IPS DF 19.7 (cell line): ENCODE measurements at places on chromosomes 12 and 14.

DNA sequence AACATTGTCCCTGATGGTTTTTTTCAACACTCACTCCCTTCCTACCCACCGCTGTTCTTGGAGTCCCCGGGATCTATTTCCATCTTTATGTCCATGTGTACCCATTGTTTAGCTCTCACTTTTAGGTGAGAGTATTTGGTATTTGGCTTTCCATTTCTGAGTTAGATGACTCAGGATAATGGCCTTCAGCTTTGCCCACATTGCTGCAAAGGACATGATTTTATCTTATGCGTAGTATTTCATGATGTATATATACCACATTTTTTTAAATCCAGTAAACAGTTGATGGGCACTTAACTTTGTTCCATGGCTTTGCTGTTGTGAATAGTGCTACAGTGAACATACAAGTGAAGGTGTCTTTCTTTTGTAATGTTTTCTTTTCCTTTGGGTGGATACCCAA is 123.5 kb upstream of the KITLG start:
- no peak for DNase-seq

GRCh38 chr14:104335611-104336010 is 197.2 kb downstream of the KIF26A start:
- no peak for DNase-seq

DNA sequence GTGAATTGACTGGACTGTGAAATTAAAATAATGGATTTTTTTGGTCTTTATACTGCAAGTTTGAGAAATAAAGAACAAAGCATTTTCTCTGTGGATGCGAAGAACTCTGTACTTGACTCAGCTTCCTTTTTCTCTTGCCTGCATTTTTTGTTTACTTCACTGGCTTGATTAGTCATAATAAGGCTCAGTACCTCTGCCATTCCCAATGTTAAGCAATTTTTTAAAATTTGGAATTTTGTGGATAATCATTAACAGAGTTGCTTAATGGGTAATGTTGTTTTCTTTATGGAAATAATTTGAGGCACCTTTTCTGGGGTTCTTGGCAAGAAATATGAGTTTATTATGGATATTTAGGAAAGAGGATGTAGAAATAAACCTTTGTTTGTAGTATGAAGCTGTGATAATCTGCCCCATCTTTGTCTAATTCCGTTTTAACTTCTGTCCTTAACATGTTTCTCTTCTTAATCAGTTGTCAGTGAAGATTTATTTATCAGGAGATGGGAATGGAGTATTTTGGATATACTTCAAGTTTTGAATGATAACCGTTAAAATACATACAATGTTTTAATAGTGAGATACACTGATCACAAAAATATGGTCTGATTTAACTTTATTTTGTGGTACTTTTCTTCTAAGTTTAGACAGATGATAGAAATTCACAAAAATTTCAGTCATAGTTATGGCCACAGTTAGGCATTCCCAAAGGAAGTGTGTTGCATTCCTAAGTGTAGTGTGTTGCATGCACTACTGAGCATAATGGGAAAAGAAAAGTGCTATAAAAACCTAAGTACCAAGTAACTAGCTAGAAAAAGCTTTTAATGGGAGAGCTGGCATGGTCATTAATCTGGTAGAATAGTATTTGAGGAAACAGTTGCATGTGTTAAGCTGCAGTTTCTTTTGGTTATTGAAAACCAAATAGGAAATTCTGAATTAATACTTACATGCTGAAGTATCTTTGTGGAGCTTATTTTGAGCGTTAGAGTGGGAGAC is 27.7 kb downstream of the WNK1 start:
- no peak for DNase-seq

DNA sequence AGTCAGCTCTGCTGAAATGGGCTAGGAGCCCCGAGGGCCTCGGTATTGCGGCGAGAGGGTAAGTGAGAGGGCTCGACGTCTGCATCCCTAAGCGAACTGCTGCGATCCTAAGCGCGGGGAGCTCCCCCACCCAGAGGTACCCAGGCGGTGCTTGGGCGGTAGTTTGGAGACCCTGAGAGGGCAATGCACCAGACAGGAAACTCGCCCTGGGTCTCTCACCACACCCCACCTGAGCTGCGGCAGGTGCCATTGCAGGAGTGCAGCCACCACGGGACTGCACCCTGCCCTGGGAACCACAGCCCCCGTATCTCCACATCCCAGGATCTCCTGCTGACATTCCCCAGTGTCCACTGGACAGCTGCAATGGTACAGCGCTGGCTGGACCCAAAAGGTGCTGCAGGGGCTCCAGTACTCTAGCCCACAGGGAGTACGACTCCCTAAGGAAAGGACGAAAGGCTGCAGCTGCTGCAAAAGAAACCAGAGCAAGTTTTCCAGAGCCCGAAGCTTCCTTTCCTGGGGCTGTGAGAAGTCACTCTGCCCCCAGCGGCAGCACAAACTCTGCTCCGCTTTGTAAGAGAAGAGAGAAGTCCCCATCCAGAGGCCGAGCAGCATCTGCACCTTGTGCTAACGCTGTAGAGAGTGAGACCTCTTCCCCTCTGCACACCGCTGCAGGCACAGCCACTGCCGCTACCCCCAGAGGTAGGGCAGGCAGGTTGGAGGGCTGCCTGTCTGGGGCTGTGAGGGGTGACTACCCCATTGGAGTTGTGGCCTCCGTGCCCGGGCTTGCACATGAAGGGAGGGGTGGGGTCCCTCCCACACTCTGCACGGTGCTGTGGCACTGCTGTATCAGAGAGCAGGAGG is 31.1 kb upstream of the MON2 start:
- DNase-seq, result peak; percentile 57

- DNase-seq, result no peak
Measured at GRCh38 chr14:106304271-106304670, 777.9 kb downstream of the TMEM121 start.

GRCh38 chr12:116429826-116430360 is 129.3 kb upstream of the MAP1LC3B2 start:
- no peak for DNase-seq

GRCh38 chr12:9669534-9669933 is at the start of gene CLEC2D:
Gene CLEC2D (plus strand): TSS chr12:9669713. CDS start chr12:9669735, 22 bp downstream.
- no peak for DNase-seq

- no peak for DNase-seq
Measured at GRCh38 chr12:17853054-17853453, 236.9 kb downstream of the RERGL start.

GRCh38 chr12:56599797-56600196 is 30.3 kb downstream of the BAZ2A start:
- no peak for DNase-seq

DNA sequence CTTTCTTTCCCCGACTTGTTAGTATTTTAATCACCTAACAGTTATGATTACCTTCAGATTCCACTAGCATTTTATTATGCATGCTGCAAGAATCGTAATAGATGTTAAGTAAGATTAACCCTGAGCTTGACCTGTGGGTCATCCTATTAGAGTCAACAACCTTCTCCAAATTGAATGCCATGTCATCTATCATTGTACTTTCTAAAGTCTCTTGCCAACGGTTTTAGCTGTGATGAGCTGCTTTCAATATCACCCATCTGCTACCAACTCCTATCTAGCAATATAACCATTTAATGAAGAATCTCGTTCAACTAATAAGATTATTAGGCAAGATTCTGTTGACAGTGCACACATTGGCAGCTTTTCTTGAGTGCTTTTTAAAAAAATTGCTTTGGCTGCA is 33.7 kb downstream of the DACT1 start:
- DNase-seq, result no peak

GRCh38 chr12:26997003-26997402 is 17.2 kb downstream of the TM7SF3 start:
- DNase-seq, result no peak

DNA sequence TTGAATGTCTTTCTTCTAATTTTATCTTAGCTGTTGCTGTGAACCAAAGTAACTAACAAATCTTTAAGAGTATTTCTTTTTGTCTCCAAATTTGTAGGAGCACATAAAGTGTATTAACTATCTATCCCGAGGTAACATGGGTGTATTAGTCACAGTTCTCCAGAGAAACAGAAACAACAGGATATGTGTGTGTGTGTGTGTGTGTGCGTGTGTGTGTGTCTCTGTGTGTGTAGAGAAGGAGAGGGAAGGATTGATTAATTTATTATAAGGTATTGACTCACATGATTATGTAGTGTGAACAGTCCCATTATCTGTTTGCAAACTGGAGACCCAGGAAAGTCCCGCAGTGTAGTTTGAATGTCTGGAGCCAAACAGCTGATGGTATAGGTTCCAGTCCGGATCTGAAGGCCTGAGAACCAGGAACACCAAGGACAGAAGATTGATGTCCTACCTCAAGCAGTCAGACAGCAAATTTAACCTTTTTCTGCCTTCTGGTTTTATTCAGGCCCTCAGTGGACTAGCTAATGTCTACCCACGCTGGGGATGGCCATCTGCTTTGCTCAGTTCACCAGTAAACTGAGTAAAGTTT is 14.4 kb downstream of the G2E3 start:
- no peak for DNase-seq

GRCh38 chr14:47422191-47422590 is 253.2 kb downstream of the MDGA2 start:
- DNase-seq, result no peak

GRCh38 chr12:46959502-46959901 is 119.9 kb upstream of the PCED1B start:
- no peak for DNase-seq

GRCh38 chr12:54358191-54358944 is 5.9 kb downstream of the GPR84 start:
- no peak for DNase-seq

GRCh38 chr12:72018036-72018435 is 79.4 kb downstream of the TPH2 start:
- DNase-seq, result no peak

- no peak for DNase-seq
Measured at GRCh38 chr12:115354007-115354890, 670.3 kb upstream of the TBX3 start.

- DNase-seq, result no peak
Measured at GRCh38 chr12:113222730-113223531, 1.7 kb downstream of the TPCN1 start.

DNA sequence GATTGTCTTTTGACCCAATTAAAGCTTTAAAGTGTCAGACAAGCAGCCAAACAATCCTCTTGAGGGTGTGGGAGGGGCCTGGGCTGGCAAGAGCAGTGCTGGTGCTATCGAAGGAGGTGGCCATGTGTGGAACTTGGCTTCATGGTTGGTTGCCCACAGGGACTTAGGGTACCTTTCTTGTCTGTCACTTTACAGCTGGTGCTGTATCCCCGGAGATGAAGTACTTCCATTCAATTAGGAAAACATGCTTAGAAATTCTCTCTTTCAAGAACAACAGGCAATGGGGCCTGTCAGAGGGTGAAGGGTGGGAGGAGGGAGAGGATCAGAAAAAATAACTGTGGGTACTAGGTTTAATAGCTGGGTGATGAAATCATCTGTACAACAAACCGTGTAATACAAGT is 86.5 kb downstream of the DAAM1 start:
- no peak for DNase-seq

DNA sequence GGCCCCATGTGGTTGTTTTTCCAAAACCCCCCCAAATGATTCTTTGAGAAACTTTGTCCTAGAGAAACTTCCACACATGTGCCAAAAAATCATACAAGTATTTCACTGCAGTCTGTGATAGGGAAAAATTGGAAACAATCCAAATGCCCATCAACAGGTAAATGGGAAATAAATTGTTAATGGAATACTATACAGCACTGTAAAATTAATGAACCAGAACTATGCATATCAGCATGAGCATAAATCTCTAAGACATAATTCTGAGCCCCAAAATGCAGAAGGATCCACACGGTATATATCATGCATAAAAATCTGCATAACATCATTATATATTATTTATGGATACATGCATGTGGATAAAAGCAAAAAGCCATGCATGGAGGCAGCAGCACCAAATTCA is 5.3 kb upstream of the FICD start:
- DNase-seq, result no peak

DNA sequence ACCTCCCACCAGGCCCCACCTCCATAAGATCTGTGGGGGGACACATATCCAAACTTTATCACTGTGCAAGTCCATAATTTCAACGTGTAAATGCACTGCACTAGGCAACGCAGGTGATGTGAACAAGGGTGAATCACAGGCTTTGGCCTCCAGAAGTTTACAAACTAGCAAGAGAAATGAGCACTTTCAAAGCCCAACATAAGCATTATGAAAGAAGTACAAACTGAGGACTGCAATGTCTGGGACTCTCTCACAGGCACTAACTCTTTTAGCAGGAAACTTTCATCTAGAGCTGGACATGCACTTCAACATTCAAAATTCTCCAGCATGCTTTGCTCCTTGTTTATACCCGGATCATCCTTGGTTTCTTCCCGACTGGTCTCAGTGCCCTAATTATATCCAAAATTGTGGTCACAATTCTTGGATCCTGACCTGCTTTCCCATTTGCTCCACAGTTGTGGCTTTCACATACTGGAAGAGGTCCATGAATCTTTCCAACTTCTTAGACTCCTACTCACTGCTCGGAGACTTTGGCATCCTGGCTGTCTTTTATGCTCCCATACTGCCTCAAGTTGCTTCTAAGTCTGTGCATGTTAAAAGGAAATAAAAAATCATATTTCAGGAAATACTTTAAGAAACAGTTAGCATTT is 44.9 kb upstream of the STRAP start:
- no peak for DNase-seq

GRCh38 chr14:75279153-75279762 is 630 bp downstream of the FOS start:
- DNase-seq, result no peak

DNA sequence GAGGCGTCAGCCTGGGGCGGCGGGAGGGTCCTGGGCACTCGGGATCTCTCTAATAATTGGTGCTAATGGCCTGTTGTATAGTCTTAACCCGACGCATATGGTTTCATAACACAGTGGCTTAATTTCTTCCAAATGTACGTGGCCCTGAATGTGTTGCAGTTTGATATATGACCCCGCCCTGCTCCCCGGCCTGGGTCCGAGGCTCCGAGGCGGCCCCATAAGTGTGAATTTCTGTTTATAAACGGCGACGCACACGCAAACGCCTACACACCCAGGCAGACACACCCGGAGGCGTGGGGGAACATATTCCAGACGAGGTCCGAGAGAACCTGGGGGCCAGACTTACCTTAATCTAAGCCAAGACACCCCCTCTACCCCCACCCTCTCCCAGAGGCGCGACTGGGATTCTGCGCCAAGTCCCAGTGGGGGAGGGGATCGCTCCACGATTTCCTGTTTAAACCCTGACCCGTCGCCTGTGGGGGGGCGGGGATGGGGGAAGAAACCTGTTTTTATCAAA is 9.7 kb upstream of the HOXC6 start:
- no peak for DNase-seq

GRCh38 chr14:22163051-22163450 is 426.0 kb downstream of the DAD1 start:
- no peak for DNase-seq

GRCh38 chr14:34030864-34031263 is 80.0 kb upstream of the EGLN3 start:
- no peak for DNase-seq

GRCh38 chr12:113328368-113328889 is 6.5 kb downstream of the SLC8B1 start:
- no peak for DNase-seq

- DNase-seq, result no peak
Measured at GRCh38 chr14:64200170-64200569, 94.0 kb downstream of the ESR2 start.

DNA sequence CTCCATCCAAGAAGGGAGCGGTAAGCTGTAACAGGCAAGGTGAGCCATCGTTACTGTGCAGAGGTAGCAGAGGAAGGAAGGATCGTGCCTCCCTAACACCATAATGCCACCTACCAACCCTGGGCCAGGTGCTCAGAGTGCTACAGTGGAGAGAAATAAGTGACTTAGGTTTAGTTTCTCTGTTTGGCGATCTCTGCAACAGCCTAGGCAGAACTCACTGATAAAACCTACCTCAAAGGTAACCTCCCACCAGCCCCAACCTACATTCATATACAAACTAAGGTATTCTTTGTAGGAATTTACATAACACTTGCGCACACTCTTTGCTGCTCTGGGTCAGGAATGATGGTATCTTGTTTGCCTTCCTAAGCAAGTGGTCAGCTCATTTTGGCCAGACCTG is 93.4 kb upstream of the TMEM132D start:
- DNase-seq, result peak; percentile 42
